C1 segment of cervical spinal cord (tissue), 14 donors: ENCODE measurements at places on chromosomes 2 and 18.

DNA sequence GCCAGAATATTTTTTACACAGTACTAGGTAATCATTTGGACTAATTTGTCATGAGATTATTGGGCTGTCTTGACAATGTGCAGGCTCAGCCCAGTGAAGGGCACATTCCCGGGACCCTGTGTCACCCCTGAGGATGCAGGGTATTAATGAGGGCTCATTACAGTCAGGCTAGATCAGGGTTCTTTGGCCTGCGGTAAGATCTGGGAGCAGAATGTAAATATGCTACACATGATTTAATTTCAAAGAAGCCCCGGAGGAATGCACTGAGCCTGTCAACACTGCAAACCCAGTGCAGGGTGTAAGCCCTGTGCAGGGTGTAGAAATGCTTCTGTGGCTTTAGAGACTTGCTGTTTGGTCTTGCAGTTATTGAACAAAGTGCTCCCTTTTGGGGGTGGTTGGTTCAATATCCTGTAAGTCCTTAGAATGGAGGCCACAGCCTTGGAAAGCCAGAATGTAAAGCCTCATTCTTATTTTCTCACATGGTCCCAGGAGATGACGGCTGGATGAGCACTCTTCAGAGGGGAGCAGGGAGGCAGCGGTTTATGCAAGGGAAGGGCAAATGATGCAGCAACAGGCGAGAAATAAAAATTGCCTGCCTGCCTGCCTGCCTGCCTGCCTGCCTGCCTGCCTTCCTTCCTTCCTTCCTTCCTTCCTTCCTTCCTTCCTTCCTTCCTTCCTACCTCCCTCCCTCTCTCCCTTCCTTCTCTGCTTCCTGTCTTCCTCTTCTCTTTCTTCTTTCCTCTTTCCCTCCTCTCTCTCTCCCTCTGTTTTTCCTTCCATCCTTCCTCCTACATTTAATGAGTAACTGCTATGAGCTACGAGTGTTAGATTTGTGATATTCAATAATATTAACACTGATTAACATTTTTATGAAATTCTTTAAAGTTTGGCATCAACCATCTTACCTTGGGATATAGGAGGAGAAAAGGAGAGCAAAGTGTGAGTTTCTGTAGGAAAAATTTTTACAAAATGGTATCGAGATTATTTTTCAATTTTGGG, 148.8 kb downstream of the VAPA start:
- no peak for DNase-seq

DNA sequence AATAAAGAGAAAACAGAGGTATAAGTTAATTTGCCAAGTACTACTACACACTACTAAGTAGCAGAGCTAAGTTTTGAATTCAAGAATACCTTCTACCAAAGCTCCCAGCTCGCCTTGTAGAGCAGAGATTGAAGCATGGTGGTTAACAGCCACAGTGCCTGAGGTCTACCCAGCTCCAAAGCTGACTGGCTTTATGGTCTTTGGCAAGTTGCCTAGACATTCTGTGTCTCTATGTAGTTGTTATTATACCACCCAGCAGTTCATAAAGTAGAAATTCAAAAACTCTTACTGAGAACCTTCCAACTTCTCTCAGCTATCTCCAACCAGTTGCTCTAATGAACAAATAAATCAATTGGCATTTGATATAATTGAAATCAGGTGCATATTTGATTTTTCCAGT, 87.8 kb downstream of the PDE11A start:
- no peak for DNase-seq

GRCh38 chr18:34971313-34971712, 69.9 kb upstream of the MAPRE2 start:
- no peak for DNase-seq

GRCh38 chr18:58661423-58661822, 9.8 kb upstream of the MALT1 start:
- no peak for DNase-seq

DNA sequence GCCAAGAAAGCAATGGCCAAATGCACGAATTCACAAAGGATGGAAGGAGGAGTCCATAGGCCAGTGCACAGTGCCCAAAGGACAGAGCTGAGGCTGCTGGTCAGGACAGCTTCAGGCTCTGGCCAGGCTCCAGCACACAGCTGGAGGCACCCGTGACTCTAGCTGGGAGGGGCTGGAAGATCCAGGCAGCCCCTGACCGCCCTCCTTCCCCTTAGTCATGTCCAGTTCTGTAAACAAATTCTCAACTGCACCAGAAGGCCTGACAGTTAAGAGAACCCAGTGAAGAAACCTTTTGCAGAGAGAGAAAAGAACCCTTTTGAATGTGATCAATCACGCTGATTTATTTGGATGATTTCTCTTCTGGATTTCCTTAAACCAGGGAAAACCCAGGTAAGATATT, 7.7 kb upstream of the YWHAQ start:
- DNase-seq: peak; percentile 71

- DNase-seq: no peak
These were observed 107.6 kb upstream of the CYRIA start for GRCh38 chr2:16773080-16773713.

DNA sequence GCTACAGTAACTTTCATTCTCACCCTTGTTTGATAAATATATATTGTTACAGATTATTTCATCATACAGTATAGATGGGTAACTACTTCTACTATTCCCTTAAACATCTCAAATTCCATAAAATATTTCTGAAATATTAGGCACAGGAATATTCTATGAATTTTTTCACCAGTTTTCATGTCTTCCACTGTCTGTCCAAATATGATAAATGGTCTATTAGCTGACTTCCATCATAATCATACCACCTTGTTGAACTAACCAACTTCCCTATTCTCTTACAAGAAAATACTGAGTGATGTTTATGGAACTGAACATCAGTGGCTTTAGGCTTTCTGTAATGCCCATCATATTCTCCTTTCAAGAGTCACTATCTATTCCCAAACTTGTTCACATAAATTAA, 82.4 kb downstream of the TRAPPC8 start:
- no peak for DNase-seq

DNA sequence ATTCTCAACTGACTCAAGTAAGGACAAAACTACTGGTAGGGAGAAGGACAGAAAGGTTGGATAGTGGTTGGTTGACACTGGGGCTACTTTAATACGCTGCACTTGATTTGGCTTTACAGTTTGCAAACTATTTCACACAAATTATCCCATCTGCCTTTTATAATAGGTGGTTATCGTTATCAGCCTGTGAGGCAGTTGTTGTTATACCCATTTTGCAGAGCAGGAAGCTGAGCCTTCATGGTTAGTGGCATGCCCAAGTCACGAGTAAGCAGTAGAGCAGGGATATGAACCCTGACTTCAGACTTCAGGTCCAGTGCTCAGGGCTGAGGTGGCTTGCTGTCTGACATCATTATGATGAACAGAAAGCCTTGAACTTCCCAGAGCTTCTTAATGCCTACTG, 5.3 kb downstream of the CTIF start:
- no peak for DNase-seq

- no peak for DNase-seq
These were observed 38.6 kb upstream of the TGIF1 start for GRCh38 chr18:3411327-3411726.

DNA sequence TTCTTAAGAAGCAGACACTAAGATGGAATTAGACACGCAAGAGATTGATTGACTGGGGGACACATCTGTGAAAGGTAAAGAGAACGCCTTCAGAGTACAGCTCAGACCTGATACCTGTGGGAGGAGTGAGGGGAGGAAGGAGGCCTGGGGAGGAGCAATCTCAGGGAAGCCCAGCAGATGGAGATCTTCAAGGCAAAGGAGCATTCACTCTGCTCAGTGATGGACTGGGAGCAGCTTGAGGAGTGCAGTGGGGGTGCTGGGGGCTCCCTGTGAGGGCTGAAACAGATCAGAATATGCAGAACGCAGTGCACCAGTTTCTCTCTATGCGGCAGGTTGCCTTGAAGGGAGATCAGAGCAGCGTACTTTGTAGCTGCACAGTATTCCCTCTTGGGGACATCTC, 103.7 kb upstream of the ATP8B1 start:
- no peak for DNase-seq
